Left lobe of liver (tissue), 2 donors: ENCODE measurements at places on chromosomes 1 and 21. TPM values are rescaled to one million over a fixed set of nuclear protein-coding genes. Genes with fewer than 3 reads are reported as not detected.

DNA sequence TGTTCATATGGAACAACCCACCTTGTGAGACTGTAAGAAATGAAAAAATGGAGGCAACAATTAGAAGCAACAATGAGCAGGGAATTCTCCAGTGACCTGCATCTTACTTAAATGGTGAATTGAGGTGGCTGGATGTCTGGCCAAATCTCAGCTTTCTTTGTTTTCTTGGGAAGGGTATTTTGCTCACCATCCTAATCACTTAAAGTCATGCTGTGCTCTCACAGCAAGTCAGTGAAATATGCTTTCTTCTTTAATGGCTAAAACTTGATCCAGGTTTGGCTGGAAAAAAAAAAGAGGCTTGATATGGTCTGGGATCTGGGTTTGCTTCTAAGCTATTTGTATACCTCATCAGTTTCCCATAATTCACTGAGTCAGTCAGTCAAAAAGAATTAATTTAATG is 124.8 kb downstream of the ESRRG start:
- no peak for DNase-seq

DNA sequence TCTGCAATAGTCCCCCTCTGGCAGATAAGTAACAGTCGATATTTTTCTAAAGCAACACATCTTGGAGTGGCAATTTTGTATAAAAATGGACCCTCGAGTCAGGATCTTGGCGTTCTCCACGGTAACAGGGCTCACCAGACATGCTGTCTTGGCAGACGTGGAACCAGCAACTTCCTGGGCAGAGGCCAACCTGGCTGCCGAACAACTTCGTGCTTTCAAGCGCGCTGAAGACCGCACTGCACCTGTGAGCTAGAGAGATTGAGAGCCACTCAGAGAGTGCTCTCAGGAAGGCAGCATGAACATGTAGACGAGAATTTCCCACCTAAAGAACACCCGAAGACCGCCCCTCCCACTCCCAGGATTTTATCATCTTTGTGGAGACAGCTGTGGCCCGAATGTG is 7.3 kb downstream of the C1orf174 start:
- DNase-seq: no peak

DNA sequence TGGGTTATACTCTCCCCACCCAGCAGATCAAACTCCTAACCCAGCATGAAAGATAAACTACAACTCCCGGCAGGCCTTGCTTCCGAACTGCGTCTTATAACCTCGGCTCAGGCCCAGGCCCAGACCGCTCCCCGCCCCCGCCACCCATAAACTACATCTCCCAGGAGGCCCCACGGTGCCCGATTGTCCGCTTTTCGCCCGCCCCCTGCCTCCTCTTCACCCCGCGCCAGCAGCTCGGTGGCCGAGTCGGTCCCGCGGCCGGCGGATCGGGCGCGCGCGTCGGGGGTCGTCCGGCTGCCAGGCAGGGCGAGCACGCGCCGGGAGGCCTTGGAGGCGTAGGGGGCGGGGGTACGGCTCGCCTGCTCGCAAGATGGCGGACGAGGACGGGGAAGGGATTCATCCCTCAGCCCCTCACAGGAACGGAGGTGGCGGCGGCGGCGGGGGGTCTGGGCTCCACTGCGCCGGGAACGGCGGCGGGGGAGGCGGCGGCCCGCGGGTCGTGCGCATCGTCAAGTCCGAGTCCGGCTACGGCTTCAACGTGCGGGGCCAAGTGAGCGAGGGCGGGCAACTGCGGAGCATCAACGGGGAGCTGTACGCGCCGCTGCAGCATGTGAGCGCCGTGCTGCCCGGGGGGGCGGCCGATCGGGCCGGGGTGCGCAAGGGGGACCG is at the start of gene SNX27:
TSS of gene SNX27 (plus strand) at position 219 of the 669 bp plus-strand sequence. CDS start at position 371, 152 bp downstream.
- DNase-seq: peak; percentile 94

- DNase-seq: no peak
These were observed 6.2 kb upstream of the AGTRAP start for GRCh38 chr1:11729498-11730428.

The RHD gene
- total RNA-seq: 0.18 TPM
